ENCODE measurements at places on chromosomes 3 and 15.
A peak's percentile ranks its signal among the peaks of the same experiment; 100 is the strongest.

DNA sequence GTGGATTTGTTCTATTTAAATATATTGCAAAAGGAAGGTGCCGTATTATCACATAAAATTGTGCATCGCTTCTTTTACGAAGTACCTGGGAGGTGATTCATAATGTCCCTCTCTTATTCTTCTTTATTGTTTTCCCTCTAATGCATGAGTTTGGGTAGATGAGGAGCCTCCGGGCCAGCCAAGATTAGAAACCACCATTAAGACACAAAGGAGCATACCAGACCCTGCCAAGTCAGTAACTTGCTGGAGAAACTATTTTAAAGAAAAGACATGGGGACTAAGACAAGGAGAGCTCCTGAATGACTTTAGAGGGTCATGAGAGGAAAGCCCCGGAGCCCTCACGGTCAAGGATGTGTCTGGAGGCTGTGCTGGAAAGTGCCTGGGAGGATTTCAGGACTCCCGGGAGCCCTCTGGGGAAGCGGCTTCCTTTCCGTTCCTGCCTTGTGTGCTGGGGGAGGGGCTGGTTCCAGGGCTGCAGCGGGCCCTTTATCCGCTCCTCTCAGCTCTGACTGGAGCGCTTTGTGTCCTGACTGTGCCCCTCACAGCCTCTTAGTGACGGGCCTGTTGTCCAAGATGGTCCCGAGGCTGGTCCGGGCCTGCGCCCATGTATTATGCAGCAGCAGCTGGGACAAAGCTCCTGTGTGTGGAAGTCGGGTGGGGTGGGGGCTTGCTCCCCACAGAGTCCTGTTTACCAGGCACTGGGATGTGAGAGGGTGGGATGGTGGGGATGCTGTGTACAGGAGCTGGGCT is 35.7 kb downstream of the CORO2B start:
- DNase-seq: peak; percentile 81

GRCh38 chr3:111040959-111041358 is 30.7 kb upstream of the NECTIN3 start:
- no peak for DNase-seq

DNA sequence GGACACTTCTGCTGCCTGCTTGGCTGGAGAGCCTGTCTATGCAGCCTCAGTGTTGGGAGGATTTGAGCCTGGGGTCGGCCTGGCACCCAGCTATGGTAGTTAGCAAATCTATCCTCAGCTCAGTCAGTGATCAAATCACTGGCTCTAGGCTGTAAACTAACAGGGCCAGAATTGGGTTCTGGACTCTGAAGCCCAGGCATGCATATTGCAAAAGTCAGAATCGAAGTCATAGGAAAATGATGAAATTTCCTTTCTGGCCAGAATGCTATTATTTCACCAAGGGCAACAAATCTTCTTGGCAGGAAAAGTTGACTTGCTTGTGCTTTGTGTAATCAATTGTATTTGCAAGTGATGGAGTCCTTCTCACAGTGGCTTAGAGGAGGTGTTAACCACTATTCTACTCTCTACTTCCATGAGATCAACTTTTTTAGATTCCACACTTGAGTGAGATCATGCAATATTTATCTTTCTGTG is 482.6 kb upstream of the TPRG1 start:
- no peak for DNase-seq

DNA sequence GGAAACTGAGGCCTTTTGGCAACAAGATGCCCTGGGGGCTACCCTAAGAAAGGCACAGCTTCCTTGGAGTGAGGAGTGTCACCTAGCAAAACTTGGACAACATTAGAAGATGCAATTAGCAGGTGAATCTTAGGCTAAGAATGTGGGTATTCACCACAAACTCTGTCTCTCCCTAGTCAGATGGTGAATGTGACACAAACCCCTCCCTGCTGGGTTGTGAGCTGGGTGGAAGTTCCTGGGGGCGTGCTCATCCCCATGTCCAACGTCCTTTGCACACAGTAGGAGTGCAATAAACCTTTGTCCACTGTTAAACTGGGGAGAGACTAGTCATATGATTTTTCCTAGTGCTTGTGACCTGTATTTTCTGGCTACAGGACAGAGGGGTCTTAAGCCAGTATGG is 67.1 kb upstream of the SH3GL3 start:
- DNase-seq: no peak

- no peak for DNase-seq
Measured at GRCh38 chr15:61158504-61159407, 70.3 kb downstream of the RORA start.

- peak; percentile 54 for DNase-seq
Measured at GRCh38 chr15:26891448-26892181, 24.8 kb downstream of the GABRA5 start.

GRCh38 chr3:69750549-69750948 is 11.3 kb downstream of the MITF start:
- DNase-seq: no peak

- DNase-seq: no peak
Measured at GRCh38 chr3:170307671-170308405, 49.7 kb upstream of the SKIL start.

GRCh38 chr3:72162649-72163184 is 377.8 kb upstream of the PROK2 start:
- no peak for DNase-seq

- no peak for DNase-seq
Measured at GRCh38 chr3:55367384-55367783, 119.7 kb downstream of the WNT5A start.

DNA sequence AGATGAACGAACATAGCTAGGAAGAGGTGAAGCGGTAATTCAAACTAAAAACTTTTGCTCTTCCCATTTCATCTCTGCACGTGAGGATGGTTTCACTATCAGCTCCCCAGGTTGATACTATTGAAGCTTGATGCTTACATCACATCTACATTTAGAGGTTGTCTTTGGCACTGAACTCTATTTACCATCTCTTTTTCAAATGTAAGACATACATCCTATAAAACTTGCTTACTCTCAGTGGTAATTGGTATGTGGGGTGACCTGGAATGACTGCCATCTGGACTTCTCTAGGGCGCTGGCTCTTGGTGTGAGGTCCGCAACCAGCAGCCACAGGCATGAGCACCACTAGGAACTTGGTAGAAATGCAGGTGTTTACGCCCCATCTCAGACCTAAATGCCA is 118.1 kb downstream of the AKAP13 start:
- no peak for DNase-seq

DNA sequence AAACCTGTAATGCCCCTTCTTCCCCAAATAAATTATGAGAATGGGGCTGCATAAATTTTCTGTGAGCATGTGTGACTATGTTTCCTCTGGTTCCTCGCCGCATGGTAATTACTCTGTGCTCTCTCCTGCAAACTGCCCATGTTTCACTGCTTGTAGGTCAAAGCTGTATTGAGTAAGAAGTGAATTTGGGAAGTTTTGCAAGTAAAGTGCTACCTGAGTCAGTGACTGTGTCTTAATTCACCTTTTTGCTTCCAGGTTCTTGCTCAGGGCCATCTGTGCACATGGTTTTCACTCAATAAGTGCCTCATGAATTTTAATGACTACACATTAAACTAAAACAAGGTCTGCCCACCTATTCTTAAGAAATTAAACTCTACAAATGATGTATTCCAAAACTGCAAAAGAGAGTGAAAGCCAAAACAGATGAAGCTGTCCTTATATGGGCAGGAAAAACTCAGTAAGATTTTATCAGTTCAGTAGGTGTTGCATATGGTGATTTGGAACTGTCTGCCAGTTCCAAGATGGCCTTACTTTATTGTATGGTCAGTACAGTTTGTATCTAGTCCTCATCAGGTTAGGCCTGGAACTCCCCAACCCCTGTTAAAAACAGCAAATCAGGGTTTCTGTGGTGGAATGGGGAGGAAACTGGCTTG is 100.0 kb downstream of the LPP start:
- DNase-seq: no peak

DNA sequence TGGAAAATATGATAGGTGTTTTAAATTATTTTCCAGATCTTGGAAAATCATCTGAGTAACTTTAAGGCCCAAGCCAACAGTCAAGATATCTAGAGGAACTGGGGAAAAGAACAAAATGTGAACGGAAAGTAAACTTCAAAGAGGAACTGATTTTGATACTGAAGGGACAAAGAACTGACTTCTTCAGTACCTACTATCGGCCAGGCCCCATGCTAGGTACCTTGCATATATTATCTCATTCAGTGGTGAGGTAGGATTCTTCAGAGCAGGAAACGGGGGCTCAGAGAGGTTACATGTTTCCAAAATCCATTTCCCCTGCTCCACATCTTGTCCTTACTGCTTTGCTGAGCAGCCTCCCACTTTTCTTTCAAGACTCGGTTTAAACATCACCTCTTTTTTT is 9.8 kb upstream of the ZNF710 start:
- DNase-seq: no peak

DNA sequence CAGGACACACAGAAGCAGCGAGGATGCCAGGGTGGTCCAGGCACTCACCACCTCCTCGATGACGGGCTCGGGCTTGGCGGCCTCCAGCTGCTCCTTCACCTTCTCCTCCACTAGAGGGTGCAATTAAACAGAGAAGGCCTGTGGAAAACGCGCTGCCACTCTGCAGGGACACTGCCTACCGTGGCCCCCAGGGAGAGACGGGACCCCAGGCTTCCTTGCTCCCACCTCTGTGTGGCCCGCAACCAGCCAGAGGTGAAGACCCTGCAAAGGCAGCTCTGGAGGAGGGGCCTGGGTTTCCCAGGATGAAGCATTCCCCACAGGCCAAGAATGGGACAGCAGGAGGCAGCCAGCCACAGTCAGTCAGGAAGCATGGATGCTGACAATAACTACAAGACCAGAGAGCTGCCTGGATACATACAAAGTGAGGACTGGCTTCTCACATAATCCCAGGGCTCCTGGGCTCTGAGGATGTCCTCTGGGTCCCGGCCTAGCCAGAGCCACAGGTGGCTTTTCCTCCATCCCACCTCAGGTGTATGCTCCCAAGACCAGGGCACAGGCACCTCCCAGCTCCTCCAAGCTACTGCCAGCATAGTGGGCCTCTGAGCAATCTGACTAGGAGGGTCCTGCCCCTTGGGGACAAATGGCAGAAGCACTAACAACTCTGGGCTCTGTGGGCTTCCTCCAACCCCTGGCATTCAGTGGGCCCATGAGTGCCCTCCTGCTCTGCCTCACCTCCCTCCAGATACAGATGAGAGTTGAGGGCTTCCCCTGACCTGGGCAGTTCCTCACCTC is 46.2 kb downstream of the PTH1R start:
- no peak for DNase-seq

GRCh38 chr15:82959423-82959822 is 6.9 kb upstream of the HOMER2 start:
- DNase-seq: no peak

DNA sequence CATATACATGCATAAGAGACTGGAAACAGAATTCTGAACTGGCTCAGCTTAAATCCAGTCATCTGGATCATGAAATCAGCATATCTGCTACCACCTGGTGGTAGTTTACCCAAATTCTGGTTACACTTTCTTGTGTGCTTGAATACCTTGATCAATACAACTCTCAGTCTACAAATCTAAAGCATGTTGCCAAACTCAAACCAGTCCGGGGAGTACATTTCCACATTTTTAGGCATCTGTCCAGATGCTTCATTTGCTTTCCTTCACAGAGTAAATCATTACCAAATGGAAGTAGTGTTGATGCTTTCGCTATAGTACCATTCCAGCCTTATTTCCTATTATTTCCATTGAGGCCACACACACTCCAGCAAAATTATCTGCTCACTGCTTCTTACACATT is 126.4 kb downstream of the P2RY1 start:
- DNase-seq: no peak

- DNase-seq: no peak
Measured at GRCh38 chr3:185409957-185410356, 47.0 kb downstream of the MAP3K13 start.

DNA sequence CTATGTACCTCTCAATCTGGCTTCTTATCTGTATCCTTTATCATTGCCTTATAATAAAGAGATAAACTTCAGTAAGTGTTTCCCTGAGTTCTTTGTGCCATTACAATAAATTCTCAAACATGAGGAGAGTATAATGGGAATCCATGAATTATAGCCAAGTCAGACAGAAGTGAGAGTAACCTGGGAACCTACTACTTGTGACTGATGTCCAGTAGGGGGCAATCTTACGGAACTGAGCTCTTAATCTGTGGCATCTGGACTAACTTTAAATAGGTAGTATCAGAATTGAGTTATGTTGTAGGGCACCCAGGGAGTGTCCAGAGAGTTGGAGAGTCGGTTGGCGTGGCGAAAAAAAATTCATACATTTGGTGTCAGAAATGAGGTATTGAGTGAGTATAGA is 542.6 kb downstream of the ZBBX start:
- no peak for DNase-seq

DNA sequence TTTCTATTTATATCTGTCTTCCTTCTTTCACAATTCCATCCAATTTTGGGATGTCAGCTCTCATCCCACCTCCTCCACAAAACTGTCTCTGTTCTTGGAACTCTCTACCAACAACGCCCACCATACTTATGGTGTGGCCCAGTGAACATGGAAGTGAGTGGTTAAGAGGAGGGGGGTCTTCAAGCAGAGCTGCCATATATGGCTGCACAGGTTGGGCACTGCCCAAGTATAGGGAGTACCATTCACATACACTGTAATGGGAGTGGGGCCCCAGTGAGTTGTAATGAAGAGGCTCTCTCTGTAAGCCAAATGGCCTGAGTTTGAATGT is 7.9 kb upstream of the CAMK1 start:
- no peak for DNase-seq

DNA sequence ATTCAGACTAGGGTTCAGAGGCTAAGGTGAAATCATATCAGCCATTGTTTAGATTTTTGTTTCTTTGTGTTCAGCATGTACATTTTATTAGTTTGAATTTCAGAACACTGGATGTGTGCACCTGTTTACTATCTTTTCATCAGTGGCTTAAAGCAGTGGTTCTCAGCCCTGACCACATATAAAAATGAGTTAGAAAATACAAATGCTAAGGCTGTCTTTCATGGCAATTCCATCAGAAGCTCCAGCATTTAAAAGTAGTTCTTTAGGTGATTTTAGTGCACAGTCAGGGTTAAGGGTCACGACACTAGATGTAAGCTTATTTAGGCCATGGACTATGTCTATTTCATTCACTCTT is 213.5 kb downstream of the NECTIN3 start:
- DNase-seq: no peak

- no peak for DNase-seq
Measured at GRCh38 chr15:62079594-62079993, 12.8 kb downstream of the C2CD4A start.

- no peak for DNase-seq
Measured at GRCh38 chr3:54322354-54322753, 200.0 kb downstream of the CACNA2D3 start.

GRCh38 chr3:187012609-187013051 is 82.3 kb downstream of the ST6GAL1 start:
- DNase-seq: no peak

DNA sequence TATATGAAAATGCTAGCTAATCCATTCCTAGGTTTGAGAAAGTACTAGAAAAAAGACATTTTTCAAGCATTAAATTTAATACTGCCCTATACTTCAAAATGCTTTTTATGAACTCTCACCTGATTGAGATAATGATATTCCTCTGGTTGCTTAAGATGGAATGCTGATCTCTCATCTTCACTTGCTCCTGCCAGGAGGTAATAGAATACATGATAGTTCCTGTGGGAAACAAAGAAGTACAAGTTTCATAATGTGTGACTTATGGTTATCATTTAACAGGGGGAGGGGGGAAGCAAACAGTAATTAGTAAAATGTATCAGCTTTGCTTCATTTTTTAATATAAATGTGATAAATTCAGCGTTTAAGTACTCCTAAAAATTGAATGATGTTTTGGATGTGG is 97.2 kb downstream of the MYO9A start:
- no peak for DNase-seq
